Stimulated activated CD4-positive, alpha-beta T cell treated with anti-CD3 and anti-CD28 coated beads, Interleukin-12 subunit alpha, Interleukin-12 subunit beta, amount 100 ng/mL, for 24 hours (primary cell): ENCODE measurements at places on chromosomes 3 and 15.

DNA sequence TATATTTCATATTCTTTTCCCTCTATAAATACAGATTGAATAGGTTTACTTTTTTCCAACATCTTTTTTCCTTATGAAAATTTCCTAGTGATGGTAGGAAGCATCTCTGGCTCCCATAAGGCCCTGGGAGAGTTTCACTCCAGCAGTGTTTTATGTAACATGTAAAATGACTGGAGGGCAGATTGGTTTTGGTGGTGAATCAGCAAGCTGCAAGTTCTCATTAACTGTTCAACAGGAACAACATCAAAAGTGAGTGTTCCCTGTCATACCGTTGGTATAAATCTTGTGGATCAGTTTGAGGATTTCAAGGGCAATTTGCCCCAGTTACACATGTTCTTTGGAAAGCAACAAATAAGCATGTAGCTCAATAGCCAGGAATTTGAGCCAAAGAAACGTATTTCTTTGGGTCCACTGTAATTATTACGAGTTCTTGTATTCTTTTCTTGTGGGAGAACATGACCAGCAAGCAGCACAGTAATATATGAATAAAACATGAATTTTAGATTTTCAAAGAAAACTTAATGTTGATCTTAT is 345.7 kb downstream of the SV2B start:
- no peak for DNase-seq

DNA sequence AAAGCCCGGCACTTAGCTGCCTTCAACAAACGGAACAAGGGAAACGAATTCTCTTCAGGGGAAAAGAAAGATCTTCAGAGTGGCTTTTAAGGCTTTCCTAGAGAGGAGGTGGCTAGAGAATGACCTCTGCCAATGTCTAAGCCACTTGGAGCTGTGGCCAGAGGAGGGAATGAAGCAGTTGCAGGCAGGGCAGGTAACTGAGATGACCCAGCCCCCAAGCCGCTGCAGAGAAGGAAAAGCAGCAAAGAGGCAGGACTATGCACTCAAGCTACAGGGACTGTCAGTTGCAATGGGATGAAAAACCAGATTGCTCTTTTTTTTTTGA is 113.5 kb downstream of the SEC22A start:
- no peak for DNase-seq

GRCh38 chr3:161852744-161853143 is 356.1 kb downstream of the OTOL1 start:
- no peak for DNase-seq

DNA sequence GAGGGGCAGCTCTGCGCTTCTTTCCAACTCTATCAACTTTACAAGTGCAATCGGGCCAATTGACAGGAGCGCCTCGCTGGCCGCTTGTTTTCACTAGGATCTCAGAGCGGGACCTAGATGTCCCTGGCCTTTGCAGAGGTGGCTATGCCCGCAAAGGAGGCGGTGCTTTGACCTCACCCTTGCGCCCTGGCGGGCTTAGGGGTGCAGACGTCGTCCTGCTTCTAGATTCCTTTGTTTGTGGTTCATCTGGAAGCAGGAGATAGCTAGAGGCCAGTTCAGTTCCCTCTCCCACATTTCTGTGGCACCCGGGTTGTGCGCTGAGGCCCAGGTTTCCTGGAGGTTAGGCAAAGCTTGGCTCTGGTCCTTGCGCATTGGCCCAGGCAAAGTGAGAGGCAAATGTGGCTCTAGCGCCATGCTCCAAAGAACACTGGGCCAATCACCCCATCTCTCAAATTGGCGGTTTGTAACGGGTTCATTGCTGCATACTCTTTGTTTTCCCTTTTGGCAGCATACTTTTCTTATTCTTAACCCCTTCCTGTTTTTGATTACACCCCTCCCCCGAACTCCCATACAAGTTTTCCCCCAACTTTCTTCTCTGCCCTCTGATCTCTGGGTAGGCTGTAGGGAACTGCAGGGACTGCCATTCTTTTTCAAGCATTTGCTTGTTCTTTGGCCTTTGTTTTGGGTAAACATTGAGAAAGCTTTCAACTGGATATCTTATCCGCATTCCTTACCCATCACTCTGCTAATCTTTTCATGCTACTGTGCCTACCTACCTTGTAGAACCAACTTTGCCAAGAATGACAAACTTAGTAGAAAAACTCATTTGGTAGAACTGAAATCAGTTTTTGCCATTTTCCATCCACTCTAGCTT is 1.4 kb downstream of the PPM1L start:
- no peak for DNase-seq

- no peak for DNase-seq
Measured at GRCh38 chr15:98983334-98983733, 24.3 kb downstream of the PGPEP1L start.

DNA sequence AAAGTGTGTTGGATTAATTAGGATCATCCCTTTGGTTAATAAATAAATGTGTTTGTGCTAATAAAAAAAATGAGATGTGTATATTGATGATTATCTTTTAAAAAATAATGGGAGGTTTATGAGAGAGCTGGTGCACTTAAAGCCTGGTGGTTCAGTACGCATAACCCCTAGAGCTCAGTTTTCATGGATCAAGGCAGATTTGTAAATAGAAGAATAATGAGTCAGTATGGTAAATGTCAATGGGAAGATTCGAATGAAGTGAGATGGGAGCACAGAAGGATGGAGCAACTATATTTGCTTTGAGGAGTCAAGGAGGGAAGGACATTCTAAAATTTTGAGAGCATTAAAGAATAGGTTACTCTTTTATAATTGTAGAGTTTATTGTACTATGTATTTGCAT is 35.4 kb downstream of the AKAP13 start:
- no peak for DNase-seq

- no peak for DNase-seq
Measured at GRCh38 chr3:63473641-63474166, 178.8 kb upstream of the SNTN start.

GRCh38 chr15:73941044-73941443 is 14.8 kb downstream of the LOXL1 start:
- no peak for DNase-seq

DNA sequence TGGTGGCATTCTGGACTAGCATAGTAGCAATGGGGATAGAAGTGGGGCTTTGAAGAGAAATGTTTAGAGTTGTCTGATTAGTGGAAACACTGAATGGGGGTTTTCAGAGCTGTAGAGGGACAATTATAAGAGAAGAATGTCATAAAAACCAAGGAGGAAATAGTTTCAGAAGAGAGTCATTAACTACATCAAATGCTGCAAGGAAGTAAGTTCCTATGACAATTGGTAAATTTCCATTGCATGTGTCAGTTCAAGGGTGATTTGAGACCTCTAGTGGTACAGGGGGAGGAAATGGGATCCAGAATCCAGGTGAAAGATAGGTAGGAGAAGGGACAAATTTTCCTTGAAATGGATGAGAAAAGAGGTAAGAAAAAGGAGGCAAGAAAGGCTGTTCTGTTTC is 68.3 kb upstream of the TBC1D5 start:
- no peak for DNase-seq

DNA sequence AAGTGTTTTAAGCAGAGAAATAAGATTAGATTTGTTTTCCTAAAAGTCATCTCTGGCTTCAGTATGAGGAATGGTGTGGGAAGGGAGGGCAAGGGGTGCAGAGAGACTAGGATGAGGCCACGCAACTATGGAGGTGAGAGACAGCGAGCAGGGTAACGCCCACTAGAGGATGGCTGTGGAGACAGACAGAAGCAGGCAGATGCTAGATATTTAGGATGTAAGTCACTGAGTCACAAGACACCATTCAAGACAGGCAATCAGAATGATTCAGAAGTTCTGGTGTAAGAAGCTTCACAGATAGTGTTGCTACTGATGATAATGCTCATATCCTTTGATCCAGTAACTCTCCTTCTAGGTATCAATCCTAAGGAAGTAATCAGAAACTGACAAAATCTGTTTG is 19.1 kb downstream of the HSPBAP1 start:
- no peak for DNase-seq

GRCh38 chr3:70919091-70919490 is 606.7 kb upstream of the MDFIC2 start:
- DNase-seq: no peak

DNA sequence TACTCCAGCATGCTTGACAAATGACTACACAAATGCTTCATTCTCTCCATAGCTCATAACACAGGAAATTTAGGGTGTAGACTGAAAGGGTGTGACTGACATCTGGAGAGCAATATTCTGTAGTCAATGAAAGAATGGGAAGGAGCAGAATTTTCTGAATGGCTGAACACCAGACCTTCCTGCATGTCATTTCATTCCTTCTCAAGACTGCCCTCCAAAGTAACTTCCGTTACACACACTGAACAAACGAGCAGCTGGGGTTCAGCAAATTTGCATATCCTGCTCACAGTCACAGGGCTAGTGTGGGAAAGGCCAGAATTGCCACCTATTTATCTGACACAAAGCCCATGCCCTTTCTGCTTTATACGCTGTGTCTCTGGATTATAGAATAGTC is 325.0 kb upstream of the CFAP20DC start:
- no peak for DNase-seq

DNA sequence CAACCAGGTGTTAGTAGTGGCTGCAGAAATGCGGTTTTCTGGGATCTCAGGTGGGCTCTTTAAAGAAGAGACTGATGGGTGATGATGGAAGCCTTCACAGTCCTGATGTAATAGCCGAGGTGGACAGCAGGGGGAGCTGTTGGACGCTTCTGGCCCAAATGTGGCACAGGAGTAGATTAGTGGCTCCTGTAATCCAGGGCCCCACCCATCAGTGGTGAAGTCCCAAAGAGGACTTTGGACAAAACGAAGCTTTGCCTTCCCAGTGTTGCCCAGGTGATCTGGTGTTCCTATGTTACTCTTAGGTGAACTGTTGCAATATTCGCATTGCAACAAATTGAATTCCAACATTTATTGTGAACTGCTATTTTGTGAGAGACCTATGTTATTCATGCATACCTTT is 31.8 kb upstream of the MYZAP start:
- DNase-seq: peak; percentile 79

DNA sequence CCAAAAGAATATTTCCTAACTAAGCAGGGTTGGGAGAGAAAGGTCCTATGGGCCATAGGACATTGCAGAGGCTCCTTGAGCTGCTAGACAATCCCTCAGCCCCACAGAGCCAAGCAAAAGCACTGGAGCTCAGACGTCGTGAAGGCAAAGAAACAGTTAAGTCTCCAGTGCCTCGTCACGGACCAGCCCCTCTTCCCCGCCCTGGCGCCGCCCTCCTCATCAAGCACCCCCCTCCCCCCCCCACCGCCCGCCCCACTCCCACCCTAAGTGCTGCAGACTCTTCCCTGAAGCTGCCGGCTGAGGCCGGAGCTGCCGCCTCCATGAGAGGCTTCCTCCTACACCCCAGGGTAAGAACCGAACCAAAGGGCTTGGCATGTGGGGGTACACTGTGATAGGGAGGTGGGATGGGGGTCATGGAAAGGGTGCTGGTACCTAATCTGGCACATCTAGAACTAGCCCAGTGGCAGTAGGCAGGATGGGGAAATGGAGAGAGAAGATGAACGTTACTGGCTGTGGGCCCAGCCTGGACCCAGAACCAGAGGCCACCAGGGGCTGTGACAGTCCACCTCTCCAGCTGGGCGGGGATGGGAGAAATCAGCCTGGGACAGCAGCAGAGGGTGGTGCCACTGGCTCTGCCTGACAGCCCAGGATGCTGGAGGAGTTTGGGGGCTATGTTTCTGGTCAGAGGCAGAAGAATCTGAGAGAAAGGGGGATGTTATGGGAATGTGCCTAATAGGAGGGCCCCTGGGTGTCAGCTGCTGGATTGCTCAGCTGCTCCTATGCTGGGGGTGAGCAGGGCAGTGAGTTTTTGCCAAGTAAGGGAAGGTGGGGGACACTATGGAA is at the start of gene MAP1A:
MAP1A (plus strand) TSS at position 255 of the 843 bp plus-strand sequence. CDS start 3,866 bp downstream, outside the sequence.
- no peak for DNase-seq

- DNase-seq: no peak
Measured at GRCh38 chr15:66288551-66289185, 4.7 kb upstream of the DIS3L start.

- DNase-seq: no peak
Measured at GRCh38 chr3:102570511-102570910, 135.7 kb downstream of the ZPLD1 start.
